ENCODE measurements at places on chromosomes 6 and 20.

GRCh38 chr6:125300992-125301434 is 754 bp downstream of the HDDC2 start:
- DNase-seq, result no peak

GRCh38 chr20:15949391-15949790 is 623.9 kb downstream of the KIF16B start:
- no peak for DNase-seq

DNA sequence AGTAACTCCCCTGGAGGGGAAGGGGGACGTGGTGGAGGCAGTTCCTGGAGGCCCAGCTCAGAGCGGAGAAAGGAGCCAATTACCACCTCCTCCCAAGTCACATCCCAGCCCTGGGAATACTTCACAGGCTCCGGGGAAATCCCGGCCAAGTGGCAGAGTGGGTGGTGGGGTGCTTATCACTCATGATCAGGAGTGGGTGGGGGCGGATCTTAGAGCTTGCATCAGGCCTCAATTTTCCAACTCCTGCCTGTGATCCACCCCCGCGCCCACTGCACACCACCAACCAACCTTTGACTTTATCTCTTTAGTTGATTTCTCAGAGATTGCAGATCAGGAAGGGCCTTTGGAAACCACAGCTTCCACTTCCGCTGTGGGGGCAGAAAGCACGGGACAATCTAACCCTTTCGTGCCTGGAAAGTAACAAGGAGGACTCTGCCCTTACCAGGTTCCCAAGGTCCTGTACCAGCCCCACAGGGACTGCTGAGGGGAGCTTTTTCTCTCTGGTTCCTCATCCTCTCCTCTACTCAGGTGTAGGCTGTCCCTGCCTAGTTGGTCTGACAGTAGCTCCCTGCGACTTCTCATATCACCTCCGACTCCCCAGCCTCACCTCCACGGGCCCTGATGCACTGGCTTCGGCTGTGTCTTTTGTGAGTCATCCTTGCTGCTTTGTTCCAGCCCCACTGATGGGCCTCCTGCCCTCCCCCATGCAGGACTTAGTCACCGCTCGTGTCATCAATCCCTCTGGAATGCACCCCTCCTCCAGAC is 24.9 kb upstream of the IER3 start:
- DNase-seq, result peak; percentile 74

GRCh38 chr6:159038914-159039884 is 5.6 kb downstream of the TAGAP start:
- peak; percentile 71 for DNase-seq

- DNase-seq, result no peak
Measured at GRCh38 chr20:58450254-58450653, 61.2 kb downstream of the VAPB start.
